Kidney epithelial cell (primary cell): ENCODE measurements at places on chromosomes 4 and X.
A peak's percentile ranks its signal among the peaks of the same experiment; 100 is the strongest.

GRCh38 chr4:118835571-118836300 is at the start of gene SEC24D:
Gene SEC24D, minus strand, starts transcription at chr4:118836126. Its CDS starts 2,430 bp downstream, at chr4:118833696.
- DNase-seq: no peak

GRCh38 chr4:22987870-22988269 is 295.1 kb downstream of the GBA3 start:
- peak; percentile 52 for DNase-seq

GRCh38 chr4:48025005-48025404 is 8.4 kb downstream of the NIPAL1 start:
- DNase-seq: no peak

DNA sequence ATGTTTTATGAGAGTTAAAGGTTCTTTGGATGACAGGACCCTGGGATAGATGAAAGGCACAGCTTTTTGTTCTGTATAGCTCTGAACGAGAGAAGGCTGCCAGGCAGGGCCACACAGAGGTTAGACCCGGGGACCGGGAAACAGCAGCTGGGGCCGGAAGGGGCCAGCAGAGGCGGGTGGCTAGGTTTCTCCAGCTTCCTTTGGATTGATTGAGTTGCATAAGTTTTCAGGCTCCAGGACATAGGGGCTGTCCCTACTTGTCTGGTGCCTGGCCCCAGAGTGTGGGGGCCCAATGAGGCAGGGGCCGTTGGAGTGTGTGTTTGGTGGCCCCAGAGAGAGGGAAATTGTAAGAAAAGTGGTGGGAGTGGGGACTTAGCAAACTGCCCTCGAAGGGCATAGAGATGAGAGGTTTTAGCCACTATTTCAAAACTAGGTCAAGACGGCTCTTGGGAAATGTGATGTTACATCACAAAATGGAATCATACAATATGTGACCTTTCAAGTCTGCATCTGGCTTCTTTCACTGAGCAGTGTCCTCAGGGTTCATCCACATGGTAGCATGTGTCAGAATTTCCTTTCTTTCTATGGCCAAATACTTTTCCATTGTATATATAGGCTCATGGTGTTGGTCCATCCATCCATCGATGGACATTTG is 3.7 kb downstream of the ZFP92 start:
- DNase-seq: no peak

GRCh38 chrX:70476934-70477733 is 32.5 kb downstream of the DLG3 start:
- no peak for DNase-seq

GRCh38 chr4:742742-743311 is 37.2 kb downstream of the PCGF3 start:
- DNase-seq: no peak

- DNase-seq: no peak
These were observed 286.8 kb upstream of the FSTL5 start for GRCh38 chr4:162450531-162451035.

GRCh38 chrX:13109817-13110216 is 65.4 kb upstream of the FAM9C start:
- no peak for DNase-seq

GRCh38 chrX:139967300-139967699 is 2.0 kb upstream of the CXorf66 start:
- no peak for DNase-seq

GRCh38 chr4:112876316-112876715 is 173.1 kb upstream of the ANK2 start:
- no peak for DNase-seq

GRCh38 chrX:96684339-96685209 is at the start of gene DIAPH2:
Gene DIAPH2, plus strand, starts transcription at chrX:96684842.
- DNase-seq: peak; percentile 43

DNA sequence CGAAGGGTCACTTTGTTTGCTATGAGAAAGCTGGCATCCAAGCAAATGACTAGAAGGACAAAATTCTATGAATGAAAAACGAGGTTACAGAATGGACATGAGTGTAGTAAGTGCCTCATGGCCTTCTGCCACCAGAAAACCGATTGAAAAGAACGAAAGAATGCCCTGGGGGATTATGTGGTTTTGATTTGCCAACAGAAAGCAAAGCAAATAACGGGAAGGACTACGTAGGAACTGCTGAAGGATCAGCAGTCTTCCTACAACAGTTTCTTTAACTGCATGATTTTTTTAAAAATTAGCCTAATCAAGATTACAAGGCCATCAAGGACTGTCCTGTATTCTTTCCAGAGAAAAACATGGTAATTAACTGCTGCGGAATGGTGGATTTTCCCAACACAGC is 50.6 kb downstream of the NRK start:
- no peak for DNase-seq

GRCh38 chrX:38862100-38862499 is 60.8 kb downstream of the MID1IP1 start:
- DNase-seq: no peak

GRCh38 chr4:153564630-153565525 is 98.7 kb downstream of the TMEM131L start:
- peak; percentile 12 for DNase-seq

DNA sequence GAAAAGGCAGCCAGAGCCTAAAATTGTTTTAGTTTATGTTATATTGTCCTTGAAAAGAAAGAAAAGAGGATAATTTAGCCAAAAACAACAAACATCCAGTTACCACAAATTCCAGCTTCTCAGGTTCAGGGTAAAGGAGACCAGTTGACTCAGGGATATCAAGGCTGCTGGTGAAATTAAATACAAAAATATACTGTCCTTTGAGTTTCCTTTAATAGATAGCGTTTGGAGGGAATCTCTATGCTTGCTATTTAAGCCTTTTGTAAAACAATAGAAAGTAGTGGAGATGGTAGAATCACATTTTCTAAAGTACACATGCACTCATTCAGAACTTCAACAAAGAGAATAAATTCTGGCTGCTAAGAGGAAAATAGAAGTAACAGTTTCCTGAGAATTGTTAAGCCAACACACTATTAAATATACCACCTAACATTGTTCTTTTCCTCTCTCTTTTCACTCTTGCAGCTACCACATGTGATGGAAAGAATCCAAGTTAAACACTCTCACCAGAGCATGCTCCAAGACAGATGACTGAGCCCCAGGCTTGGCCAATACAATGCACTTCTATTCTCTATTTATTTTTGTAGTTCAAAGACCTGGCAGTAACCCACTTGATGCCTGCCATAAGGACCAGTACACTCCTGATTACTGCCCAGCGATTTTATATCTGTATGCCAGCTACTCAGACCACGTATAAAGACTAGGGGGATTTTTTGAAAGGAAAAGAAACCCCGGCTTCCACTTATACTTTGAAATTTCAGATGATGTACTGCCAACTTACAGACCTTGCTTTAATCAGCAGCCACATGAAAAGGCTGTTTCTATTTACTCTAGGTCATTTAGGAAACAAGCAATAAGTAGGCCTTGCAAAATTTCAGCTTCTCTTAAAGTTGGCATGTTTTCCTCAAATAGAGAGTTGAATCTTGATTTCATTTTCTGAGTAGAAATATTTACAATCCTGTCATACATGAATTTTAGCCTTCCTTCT is 756.9 kb downstream of the FAT4 start:
- DNase-seq: peak; percentile 25

DNA sequence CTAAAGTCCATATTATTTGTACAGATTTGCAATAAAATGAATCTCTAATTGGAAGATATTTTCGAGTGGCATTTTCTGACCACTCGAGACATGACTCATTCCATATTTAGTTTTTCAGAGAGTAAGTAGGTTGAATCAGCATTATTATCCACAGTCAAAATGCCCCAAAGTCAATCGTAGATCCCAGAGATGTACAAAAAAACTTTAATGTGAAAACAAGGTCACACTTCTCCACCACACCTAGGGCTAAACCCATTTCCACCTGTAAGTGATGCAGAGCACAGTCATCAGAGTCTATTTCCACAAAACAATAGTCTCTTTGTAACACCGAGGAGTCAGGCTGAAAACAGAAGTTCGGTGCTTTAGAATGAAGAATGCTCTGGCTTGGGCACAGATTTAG is 117.1 kb upstream of the TENM3 start:
- DNase-seq: no peak

DNA sequence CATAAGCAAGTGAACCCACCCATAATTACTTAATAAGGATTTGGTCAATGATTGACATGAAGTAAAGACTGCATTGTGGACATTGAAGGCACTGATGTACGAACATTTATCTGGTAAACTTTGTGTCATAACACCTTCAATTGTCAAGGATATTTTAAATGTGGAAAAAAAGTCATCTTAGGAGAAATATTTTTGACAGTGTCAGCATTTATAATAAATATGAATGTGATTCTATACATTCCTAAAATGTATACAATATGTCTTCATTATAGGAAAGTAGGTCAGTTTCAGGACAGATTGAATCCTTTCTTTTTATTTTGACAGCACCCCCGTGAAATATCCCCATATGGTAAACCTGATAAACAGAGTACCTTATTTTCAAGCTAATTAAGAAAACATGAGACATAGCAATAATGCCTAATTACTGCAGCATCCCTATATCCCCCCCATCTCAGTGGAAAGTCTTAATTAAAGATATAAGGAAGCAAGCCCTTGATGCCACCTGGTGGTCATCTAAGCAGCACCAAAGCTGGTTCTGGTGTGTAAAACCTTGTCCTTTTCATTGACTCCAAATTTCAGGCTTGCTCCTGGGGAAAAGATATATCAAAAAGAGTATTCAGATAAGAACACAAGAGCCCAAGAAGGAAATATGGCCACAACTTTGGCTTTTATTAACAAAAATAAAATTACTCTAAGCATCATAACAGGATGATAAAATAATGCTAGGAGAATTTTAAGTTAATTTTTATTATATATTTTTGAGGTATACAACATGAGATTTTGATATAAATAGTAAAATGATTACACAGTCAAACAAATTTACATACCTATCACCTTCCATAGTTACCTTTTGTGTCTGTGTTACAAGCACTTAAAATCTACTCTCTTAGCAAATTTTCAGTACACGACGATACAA is 379.7 kb downstream of the TLL1 start:
- no peak for DNase-seq

DNA sequence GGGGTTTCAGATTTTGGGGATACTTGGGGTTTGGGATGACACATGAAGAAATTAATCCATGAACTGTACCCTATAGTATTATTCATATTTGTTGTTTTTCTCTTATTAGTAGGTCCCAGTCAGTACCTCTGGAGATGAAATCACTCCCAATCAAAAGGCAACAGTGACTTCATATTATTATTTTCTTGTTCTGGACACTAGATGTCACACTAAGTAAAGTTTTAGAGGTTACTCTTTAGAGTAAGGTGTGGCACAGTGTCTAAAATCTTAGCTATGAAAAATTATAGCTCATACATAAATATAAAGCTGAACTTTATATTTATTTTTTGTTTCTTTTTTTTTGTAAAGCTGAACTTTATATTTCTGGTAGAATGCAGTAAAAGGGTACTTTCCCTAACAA is 35.1 kb downstream of the FAM114A1 start:
- no peak for DNase-seq

- no peak for DNase-seq
These were observed 15.5 kb upstream of the ASIC5 start for GRCh38 chr4:155881555-155881954.

GRCh38 chr4:101871962-101872676 is 81.6 kb downstream of the BANK1 start:
- no peak for DNase-seq

DNA sequence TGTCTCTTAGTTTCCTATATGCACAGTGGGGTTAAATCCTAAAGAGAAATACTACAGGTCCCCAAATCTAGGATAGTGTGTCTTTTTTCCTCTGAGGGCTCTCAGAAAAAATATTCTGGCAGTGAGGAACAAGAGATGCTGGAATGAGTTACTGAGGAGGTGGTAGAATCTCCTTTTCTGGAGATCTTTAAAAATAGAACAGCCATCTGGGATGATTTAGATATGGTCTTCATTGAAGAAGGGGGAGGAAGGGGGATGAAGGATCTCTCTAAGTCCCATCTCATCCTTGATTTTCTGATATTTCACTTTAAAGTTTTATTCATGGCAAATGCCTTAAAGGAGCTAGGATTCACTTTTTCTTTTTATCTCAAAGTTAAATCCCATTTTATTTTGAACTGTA is 235.0 kb downstream of the MAML3 start:
- no peak for DNase-seq

GRCh38 chr4:104352211-104352610 is 142.5 kb downstream of the CXXC4 start:
- no peak for DNase-seq

DNA sequence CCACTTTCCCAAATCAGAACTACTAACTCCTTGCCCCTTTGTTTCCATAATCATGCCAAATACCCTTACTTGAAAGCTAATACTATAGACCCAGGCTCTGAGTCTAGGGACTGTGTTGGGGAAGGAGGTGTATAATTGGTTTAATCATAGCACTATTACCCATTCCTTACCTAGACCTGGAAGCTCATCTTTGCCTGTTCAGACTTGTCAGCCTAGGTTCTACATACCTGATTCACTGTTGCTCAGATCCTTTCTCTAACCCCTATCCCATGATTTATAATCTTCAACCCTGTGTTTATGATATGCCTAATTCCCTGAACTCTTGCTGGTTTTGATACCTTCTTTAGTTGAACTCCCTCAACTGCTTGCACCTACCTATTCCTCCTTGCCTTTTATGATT is 123.1 kb upstream of the GRIA3 start:
- no peak for DNase-seq

DNA sequence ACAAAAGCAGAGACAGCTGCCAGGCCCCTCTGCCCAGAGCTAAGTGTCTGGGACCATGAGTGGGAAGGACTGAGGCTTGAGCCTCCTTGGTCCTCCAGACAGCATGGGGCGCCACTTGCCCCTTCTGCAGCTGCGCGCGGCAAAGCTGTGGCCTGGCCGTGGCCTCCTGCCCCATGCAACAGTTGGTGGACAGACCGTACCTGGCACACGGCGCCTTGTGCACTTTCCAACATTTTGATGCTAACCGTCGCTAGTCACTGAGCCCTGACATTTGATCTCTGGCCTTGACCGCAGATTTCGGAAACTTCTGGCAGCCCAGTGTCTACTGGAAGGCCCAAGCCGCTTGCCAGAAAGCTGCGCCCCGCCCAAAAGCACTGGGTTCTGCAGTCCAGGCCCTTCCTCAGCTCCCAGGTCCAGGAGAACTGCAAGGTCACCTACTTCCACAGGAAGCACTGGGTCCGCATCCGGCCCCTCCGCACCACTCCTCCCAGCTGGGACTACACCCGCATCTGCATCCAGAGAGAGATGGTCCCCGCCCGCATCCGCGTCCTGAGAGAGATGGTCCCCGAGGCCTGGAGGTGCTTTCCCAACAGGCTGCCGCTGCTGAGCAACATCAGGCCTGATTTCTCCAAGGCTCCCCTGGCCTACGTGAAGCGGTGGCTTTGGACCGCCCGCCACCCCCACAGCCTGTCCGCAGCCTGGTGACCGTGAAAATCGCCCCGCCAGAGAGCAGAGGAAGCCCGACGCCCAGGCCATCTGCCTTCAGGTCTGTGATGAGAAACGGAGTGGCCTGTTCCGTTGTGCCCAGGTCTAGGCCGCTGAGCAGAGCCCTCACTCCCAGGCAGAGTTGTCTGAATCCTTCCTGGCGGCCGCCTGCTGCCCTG is 35.3 kb upstream of the CA5B start:
- no peak for DNase-seq

GRCh38 chrX:50677789-50678188 is 136.2 kb downstream of the SHROOM4 start:
- DNase-seq: no peak
